ENCODE measurements at places on chromosomes 3 and 15.

DNA sequence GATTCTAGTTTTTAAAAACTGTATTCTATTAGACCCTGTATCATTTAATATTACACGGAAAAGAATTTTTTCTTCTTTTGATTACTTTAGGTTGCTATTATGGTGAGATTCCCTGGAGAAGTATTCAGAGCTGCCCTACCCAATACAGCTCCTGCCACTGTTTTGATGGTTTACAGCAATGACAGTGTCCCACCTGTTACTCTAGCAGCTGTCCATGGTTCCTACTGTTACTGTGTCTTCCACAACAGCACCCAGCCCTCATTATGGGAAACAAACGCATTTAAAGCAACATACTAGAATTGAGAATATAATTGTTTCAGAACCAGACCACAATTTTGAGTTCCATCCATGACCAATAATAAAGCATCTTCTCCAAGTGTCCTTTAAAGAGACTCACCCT, 450.7 kb downstream of the SHQ1 start:
- DNase-seq: no peak

DNA sequence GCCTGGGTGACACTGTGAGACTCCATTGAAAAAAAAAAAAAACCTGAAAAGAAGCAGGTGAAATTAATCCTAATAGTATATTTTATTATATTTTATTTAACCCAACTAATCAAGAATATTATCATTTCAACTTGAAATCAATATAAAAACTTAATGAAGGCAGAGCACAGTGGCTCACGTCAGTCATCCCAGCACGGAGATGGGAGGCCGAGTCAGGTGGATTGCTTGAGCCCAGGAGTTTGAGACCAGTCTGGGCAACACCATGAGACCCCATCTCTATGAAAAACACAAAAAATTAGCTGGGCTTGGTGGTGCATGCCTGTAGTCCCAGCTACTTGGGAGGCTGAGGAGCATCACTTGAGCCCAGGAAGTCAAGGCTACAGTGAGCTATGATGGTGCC, 33.3 kb upstream of the SLC41A3 start:
- DNase-seq: no peak

- DNase-seq: no peak
Observed at GRCh38 chr3:134543113-134543512, 57.3 kb downstream of the CEP63 start.

- DNase-seq: no peak
Observed at GRCh38 chr15:73607843-73608242, 25.3 kb downstream of the NPTN start.

GRCh38 chr3:126930936-126931600, 51.8 kb upstream of the PLXNA1 start:
- no peak for DNase-seq

DNA sequence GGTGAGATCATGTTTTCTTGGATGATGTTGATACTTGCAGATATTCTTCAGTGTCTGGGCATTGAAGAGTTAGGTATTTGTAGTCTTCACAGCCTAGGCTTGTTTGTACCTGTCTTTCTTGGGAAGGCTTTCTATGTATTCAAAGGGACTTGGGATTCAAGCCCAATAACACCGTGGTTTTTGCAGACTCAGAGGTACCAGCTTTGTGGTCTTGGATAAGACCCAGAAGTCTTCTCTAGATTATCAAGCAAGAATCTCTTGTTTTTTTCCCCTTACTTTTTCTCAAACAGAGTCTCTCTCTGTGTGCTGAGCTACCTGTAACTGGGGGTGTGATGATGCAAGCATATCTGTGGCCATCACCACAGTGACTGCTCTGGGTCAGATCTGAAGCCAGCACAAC, 42.7 kb upstream of the CCK start:
- no peak for DNase-seq

Data from amniotic stem cell (primary cell).